ENCODE measurements at places on chromosomes 16 and 17. TPM values are rescaled to one million over a fixed set of nuclear protein-coding genes. Genes with fewer than 3 reads are reported as not detected.
A peak's percentile ranks its signal among the peaks of the same experiment; 100 is the strongest.

Gene KRT39
- total RNA-seq = not detected

Gene DNAAF8
- 0.25 TPM for total RNA-seq

Gene PSMC5
- 36.2 TPM for total RNA-seq

Gene NPIPB9
- total RNA-seq = not detected

Gene IL17C
- total RNA-seq = not detected

DNA sequence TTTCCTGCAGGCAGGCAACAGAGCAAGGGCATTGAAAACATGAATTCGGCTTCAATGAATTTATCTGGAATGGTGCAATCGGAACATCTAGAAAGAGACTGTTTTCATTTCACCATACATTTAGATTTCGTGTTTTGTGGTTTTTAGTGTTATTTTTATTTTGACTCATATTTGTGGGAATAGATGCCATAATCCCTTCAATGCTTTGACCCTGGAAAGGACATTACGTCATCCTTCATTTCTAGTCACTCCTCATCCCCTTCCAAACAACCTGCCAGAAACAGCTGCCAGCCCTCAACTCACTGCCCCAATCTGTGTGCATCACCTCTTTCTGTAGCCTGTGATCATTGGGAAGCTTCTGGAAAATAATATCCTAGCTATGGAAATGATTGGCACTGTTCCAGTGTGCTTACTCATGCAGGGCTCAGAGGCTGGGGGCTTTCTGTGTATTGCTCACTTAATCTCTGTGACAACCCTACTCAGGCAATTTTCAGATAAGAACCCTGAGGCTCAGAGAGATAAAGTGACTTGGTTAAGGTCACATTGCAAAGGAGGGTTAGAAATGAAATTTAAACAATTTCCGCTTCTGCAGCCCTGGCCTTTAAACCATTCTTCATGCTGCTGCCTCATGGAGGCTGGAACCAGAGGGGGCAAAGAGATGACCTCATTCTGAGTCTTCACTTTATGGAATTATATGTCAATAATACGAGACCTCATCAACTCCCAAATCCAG lies 9.5 kb upstream of the KSR1 start:
- peak; percentile 87 for DNase-seq

DNA sequence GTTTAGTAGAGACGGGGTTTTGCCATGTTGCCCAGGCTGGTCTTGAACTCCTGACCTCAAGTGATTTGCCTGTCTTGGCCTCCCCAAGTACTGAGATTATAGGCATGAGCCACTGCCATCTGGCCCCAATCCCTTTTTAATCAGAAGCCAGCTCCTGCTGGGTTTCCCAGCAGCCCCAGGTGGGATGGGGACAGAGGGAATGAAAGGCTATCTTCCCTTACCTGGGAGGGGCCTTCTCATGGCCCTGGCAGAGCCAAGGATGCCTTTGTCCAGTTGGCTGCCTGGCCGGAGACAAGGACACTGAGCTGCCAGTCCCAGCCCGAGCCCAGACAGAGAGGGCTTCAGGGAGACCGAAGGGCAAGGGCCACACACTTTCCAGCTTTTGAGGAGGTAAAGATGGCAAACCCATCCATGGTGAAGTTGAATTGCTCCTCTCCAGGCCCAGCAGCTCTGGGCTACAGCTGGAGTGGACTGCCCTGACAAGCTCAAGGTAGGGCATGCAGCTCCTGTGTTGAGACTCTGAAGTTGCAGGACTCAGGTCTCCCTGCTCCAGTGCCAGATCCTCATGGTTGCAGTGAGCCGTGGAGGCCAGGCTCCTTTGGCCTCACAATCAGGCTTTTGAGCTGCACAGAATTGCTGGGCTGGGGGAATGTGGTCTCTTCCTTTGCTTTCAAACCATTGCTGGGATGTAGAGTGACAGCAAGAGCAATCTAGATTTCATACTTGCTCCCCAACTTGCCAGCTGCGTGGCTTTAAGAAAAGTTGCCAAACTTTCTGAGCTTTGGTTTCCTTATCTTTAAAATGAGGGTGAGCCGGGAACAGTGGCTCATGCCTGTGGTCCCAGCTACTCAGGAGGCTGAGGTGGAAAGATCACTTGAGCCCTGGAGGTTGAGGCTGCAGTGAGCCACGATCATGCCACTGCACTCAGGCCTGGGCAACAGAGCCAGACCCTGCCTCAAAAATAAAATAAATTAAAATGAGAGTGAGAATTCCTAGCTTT lies 44.5 kb upstream of the IL34 start:
- no peak for DNase-seq

DNA sequence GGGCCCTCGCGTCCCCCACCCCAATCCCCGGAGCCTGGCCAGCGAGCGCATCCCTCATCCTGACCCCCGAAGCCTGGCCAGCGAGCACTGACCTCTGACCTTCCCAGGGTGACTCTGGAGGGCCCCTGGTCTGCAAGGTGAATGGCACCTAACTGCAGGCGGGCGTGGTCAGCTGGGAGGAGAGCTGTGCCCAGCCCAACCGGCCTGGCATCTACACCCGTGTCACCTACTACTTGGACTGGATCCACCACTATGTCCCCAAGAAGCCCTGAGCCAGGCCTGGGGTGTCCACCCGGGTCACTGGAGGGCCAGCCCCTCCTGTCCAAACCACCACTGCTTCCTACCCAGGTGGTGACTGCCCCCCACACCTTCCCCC lies 2.3 kb downstream of the TPSD1 start:
- DNase-seq = peak; percentile 45

GRCh38 chr16:62665269-62665668 lies 629.0 kb upstream of the CDH8 start:
- no peak for DNase-seq

DNA sequence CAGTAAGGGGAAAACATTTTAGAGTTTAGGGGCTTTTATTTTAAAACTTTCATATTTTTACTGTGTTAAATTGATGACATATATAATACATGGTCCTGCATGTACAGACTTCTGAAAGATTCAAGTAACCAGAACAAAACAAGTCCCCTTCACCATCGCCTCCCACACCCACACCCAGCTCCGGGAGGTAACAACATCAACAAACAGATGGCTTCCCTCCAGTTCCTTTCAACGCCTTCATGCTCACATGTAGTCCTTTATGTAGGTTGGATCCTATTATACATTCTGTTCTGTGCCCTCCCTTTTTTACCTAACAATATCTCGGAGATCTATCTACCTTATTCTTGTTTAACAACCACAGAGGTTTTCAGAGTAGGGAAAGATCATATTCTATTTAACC lies 30.5 kb downstream of the GINS3 start:
- DNase-seq = no peak

- DNase-seq = peak; percentile 23
Measured at GRCh38 chr16:8370374-8371270, 219.7 kb downstream of the TMEM114 start.

- peak; percentile 82 for DNase-seq
Measured at GRCh38 chr17:9244066-9245052, 223.0 kb downstream of the NTN1 start.

GRCh38 chr16:69930117-69930776 lies 20.9 kb upstream of the CLEC18A start:
- DNase-seq = peak; percentile 82

DNA sequence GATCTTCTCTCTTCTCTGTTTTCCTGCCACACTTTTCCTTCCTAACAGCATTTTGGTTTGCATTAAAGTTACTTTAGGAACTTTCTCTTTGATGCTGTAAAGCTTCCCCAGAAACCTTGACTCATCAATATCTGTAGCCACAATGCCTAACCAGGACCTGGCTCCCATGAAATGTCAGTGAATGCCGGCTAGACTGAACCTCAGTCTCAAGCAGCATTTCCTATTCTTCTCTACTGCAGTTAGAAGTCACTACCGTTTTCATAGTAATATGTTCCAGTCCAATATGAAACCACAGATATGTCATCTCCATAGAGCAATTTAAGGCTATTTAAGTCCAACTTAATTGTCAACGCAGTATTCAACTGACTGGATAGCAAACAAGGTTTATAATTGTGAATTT lies 28.9 kb downstream of the ITFG1 start:
- DNase-seq = peak; percentile 13

DNA sequence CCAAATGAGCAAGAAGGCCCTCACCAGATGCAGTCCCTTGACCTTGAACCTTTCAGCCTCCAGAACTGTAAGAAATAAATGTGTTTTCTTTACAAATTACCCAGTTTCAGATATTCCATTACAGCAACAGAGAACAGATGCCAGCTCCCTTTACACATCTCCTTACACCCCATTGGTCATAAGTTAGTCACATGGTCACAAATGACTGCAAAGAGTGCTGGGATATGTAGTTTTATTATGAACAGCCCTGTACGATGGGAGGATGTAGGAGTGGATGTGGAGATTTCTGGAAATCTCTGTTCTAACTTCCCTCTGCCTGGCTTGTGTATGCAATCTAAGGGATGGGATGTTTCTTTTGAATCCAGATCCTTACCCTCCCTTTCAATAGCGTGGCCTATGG lies 13.3 kb upstream of the RPL38 start:
- peak; percentile 68 for DNase-seq

DNA sequence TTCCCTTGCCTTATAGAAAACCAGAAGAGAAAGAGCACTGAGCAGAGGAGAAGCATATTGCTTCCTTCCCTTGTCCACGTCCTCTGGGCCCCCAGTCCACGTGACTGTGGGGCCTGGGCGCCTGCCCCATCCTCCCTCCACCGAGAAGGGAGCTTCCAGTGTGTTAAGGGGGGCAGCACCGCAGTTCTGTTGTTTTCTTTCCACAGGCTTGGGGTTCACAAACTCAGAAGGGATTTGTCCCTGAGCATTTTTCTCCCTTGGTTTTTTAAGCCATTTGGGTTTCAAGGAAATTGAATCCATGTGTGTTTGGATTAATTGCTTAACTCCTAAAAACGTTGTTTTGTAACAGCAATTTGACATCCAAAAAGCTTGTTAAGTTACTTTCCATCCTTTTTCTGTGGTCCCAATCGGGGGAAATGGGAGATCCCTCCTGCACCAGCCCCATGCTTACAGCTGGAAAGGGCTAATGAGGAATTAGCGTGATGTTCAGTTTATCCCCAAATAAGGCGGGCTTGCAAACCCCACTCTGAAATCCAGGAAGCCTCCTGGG lies 347.5 kb upstream of the TNRC6C start:
- peak; percentile 31 for DNase-seq

GRCh38 chr16:68247400-68247799 lies 2.2 kb downstream of the PLA2G15 start:
- no peak for DNase-seq
